ENCODE measurements at places on chromosomes 6 and 20.
A peak's percentile ranks its signal among the peaks of the same experiment; 100 is the strongest.

DNA sequence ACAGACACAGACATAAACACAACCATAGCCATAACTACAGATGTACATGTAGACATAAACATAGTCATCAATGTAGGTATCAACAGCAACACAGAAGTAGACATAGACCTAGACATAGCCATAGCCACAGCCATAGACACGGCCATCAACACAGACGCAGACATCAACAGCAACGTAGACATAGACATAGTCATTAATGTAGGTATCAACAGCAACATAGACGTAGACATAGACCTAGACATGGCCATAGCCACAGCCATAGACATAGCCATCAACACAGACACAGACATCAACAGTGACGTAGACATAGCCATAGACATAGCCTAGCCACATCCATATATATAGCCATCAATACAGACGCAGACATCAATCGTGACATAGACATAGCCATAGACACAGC lies 258.3 kb upstream of the FOXQ1 start:
- no peak for DNase-seq

DNA sequence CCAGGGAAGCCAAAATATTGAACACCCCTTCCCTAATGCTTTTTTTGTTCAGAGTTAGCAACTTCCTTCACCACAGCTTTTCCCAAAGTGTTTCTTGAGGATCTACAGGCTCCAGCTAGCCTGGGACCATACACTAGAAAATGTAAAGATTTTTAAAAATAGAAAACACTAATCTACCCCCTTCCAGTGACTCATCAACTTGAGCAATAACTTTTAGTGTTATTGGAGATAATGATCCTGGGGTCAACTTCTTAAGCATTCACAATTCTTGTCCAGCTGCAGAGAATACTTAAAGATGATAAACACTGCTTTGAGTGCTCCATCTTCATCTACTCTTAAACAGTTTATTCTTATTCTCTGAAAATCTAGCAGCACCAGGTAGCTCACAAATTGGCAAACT lies 131.6 kb downstream of the COL9A1 start:
- no peak for DNase-seq

DNA sequence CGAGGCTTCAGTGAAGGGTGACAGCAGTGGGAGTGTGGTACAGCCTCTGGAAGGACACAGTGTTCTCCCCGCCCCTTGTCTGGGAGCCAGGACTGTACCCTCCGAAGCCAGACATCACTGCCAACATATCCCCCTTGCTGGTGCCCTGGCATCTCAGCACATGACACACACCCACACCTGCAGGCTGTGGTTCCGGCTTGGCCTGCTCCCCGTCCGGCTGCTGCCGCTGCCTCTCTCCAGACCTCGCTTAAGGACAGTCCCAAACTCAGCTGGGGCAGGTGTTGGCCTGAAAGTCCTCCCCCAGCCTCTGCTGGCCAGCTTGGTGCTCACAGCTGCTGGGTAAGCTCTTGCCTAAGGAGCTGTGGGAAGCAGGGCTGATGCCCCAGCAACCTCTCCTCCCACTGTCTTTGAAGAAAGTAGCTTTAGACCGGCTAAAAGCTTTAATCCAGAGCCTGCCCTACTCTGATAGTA lies 7.0 kb downstream of the EMILIN3 start:
- peak; percentile 68 for DNase-seq

GRCh38 chr6:16731478-16732051 lies 29.7 kb downstream of the ATXN1 start:
- no peak for DNase-seq

GRCh38 chr6:47484616-47485015 lies 7.0 kb downstream of the CD2AP start:
- DNase-seq, result no peak

DNA sequence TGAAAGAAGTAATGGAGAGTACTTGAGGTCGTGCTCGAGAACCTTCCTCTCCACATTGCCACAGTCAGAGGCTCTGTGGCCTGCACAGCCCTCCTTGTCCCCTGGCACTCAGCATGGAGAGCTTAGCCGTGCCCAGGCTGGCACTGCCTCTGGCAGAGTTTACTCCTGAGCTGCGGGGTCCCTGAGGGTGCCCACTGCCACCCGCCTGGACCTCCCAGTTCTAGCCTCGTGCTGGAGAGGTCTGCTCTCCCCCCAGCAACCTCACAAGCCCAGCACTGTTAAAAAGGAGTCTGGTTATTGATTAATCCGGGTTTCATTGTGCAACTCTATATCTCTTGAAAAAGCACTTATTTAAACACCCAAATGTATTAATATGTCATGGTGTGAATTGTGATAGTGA lies 226.8 kb downstream of the TMEM242 start:
- peak; percentile 24 for DNase-seq

- DNase-seq, result no peak
Measured at GRCh38 chr20:49965781-49966305, 16.9 kb upstream of the SNAI1 start.

GRCh38 chr6:47138046-47138445 lies 95.9 kb upstream of the ADGRF1 start:
- DNase-seq, result no peak

- no peak for DNase-seq
Measured at GRCh38 chr6:62808565-62809293, 402.5 kb upstream of the FKBP1C start.

GRCh38 chr20:11792568-11792953 lies 125.1 kb upstream of the BTBD3 start:
- DNase-seq, result no peak

DNA sequence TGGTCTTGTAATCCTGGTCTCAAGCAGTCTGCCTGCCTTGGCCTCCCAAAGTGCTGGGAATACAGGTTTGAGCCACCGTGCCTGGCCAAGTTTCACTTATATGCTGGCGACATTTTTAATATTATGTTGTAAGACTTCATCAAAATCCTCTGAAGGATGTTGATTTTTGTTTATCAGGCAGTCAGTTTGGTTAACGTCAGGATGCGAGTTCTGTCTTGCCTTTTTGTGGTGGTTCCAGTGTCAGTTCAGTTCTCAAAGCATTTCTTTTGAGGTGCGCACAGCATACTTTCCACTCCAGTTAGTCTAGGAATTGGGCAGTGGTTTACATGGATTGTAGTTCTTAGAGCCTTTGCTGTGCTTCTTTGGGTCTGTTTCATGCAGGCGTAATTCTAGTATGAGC lies 24.9 kb downstream of the SCAF8 start:
- no peak for DNase-seq

DNA sequence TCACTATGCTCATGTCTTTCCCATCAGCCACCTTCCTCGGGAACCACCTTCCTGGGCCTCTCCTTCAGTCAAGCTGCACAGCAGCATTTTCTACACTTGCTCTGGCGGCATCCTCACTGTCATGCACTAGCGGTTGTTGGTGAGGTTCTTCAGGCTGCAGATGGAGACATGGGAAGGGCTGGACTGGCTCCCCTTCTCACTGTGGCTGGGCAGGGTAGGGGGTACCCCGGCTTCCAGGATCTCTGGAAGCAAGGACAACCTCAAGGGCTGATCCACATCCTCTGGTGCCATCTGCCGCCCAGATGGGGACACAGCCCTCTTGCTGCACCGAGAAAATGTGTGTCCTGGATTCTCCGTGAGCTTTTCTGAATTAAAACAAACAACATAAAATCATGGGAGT lies 180.1 kb upstream of the RNF24 start:
- no peak for DNase-seq

GRCh38 chr6:34601706-34602105 lies 45.6 kb upstream of the SPDEF start:
- DNase-seq, result no peak

DNA sequence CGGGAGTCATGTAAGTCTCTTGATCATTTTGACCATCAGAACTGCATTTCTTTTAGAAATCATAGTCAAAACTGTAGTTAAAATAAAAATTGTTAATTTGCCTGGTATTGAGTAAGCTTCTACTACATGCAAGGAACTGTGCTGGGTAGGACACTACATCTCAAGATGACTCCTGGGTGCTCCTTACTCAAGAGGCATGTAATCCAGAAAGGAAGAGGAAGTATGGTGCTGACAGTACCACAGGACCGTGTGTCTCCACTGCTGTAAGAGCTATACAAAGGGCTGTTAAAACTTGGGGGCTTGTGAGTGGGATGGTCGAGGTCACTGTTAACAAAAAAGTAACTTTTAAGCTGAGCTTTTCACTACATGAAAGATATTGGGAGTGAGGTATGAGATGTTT lies 508.3 kb upstream of the SOX4 start:
- no peak for DNase-seq

DNA sequence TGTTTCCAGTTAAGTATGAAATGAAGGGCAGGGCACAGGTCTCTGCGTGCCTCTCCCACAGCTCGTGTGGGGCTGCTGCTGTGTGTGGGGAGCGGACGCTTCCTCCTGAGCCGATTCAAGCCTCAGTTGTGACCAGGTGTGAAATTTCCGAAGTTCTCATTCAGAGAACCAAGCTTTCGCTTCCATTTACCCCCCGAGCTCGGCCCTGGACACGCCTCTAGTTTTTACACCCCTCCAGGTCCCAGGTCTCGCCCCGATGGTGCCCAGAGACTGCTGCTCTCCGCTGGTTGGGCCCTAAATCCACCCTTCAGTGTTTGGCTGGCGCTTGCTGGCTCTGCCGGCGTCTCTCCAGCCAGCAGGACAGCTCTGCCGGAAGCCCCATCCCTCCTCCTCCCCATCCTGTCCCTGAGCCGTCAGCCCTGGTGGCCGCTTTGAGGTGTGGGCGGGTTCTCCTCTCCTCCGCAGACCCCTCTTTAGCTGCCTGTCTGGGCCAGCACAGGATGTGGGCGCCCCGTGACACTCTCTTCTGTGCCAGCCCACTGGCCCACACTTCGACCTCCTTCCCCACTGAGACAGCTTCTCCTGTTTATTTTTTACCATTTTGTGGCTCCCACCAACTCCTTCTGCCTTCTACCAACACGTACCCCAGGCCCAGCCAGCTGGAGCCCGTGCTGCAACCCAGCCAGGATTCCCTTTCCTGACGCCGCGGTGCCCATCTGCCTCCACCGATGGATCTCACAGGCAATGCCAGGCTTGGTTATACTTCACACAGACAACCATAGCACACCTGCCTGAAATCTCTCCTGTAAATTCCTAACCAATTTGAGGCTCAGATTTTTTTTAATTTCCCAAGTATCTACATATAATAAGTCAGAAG lies 142.8 kb downstream of the DLL1 start:
- no peak for DNase-seq

GRCh38 chr20:58173930-58174707 lies 54.3 kb downstream of the ANKRD60 start:
- no peak for DNase-seq

DNA sequence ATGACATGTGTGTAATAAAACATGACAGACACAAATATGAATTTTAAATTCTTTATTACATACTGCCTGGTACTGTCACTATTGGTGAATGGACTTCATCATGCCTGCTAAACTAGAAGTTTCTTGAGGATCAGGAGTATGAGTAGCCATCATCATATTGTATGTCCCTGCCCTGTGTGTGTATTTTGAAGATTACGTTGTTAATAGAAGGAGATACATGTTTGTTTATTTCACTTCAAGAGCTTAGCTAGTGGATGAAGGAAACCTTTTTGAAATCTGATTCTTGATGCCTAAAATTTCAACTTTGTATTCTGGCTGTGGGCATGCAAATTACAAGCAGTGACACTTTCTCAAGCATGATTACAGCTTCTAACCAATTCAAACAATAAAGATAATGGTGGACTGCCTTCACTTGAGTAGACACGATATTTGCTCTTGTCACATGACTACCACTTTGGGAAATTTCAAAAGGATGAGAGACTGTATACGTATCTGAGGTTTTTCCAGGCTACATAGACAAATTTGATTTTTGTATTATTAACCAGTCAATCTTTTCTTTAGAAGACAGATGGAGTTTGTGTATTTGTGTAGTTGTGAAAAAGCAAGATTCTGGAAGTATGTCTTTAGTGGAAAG lies 3.5 kb downstream of the TBPL1 start:
- DNase-seq, result no peak

GRCh38 chr6:12077021-12077710 lies 65.1 kb downstream of the HIVEP1 start:
- DNase-seq, result no peak

- no peak for DNase-seq
Measured at GRCh38 chr6:125549202-125549884, 200.1 kb upstream of the HEY2 start.

GRCh38 chr6:157539421-157539822 lies 158.4 kb downstream of the ZDHHC14 start:
- DNase-seq, result no peak

DNA sequence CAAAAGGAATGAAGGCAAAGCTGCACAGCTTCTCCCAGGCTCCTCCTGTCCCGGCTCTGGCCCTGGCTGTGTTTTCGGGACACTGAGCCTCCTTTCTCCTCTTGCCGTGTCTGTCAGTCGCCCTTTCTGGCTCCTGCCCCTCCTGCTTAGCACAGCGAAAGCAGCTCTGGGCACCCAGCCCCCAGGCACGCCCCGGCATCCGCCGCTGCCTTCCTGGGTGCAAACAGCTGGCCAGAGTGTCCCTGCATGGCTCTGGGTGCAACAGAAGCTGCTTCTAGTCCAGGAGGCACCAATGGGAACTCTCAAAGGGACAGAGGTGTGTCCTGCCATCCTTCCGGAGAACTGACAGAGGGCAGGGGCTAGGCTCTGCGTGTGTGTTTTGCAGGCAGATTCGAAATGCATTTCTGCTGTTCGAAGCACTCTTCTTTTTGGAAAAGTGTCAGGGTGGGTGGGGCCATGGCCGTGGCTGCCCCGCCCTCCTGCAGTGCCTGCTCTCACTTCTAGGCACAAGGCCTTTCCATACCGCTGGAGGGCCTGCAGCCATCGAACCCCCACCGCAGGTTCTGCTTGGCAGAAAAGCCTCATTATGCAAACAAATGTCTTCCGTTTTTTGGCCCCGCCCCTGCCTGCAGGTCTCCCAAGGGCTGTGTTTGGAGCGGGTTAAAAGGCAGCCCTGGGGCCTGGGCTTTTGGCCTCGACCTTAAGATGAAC lies 15.5 kb downstream of the COL9A3 start:
- DNase-seq, result no peak

GRCh38 chr20:44838521-44838920 lies 28.2 kb upstream of the RIMS4 start:
- DNase-seq, result no peak

GRCh38 chr6:142570221-142570671 lies 268.4 kb downstream of the ADGRG6 start:
- DNase-seq, result no peak

- no peak for DNase-seq
Measured at GRCh38 chr6:145009711-145010110, 724.6 kb downstream of the UTRN start.

GRCh38 chr6:30325150-30325872 lies 1.4 kb upstream of the TRIM39 start:
- DNase-seq, result peak; percentile 26

DNA sequence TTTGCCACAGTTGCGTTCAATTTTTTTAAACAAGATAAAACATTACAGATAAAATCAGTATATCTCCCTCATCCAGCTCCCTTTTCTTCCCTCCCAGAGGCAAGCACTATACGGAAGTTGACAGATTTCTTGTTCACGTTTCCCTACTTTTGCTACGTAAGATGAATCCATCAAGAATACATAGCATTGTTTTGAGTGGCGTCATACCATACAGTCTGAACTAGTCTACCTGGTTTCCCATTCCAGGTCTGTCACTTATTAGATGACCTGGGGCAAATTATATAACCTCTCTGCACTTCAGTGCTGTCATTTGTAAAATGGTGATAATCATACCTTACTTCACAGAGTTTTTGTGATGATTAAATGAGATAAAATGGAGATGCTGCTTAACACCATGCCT lies 184.3 kb upstream of the SOX4 start:
- no peak for DNase-seq
